ENCODE measurements at places on chromosomes 7 and 10. TPM values are rescaled to one million over a fixed set of nuclear protein-coding genes. Genes with fewer than 3 reads are reported as not detected.
A peak's percentile ranks its signal among the peaks of the same experiment; 100 is the strongest.

Gene SEPHS1
- total RNA-seq, result 20.4 TPM

DNA sequence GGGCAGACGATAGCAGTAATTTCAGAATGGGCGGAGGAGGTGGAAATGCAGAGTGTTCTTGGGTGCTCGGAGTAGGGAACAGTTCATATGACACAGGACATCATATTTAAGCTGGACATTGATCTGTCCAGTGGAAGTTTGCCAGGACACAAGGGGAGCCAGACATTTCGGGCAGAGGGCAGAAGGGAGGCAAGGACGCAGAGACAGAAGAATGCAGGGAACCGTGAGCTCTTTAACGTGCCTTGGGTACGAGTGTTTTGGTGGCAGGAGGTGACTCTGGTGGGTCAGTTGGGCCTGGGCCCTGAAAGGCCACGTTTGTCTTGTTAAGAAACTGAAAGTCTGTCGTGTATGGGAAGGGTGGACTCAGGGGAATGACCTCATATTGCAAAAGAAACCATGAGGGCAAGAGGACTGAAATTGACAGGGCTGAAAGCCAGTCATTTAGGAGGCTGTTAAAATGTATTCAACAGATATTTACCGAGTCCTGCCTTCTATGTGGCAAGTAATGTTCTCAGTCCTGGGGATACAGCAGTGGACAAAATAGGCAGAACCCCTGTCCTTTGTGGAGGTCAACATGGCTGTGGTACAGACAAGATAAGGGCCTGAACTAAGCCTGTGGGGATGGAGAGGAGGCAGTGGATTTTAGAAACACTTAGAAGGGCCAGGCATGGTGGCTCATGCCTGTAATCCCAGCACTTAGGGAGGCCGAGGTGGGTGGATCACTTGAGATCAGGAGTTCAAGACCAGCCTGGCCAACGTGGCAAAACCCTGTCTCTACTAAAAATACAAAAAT is 2.2 kb downstream of the OPTN start:
- no peak overlapping the region for H3K27ac ChIP-seq
- H3K4me3 ChIP-seq, result no peak overlapping the region
- H3K4me1 ChIP-seq, result peaks cover 40% of the 10 kb centered on the region
- DNase-seq, result no peak
- no peaks in the 10 kb centered on the region for H3K27me3 ChIP-seq

Gene NPC1L1
- total RNA-seq, result 0.10 TPM

- no peak for DNase-seq
- no peaks in the 10 kb centered on the region for H3K27me3 ChIP-seq
- no peak overlapping the region for H3K4me3 ChIP-seq
- peaks cover 74% of the 10 kb centered on the region for H3K4me1 ChIP-seq
Observed at GRCh38 chr10:80503584-80504157, 34.0 kb upstream of the SH2D4B start.

GRCh38 chr7:107446531-107446930 is 23.3 kb upstream of the GPR22 start:
- no peaks in the 10 kb centered on the region for H3K4me1 ChIP-seq
- H3K4me3 ChIP-seq, result no peak overlapping the region
- no peaks in the 10 kb centered on the region for H3K27me3 ChIP-seq

DNA sequence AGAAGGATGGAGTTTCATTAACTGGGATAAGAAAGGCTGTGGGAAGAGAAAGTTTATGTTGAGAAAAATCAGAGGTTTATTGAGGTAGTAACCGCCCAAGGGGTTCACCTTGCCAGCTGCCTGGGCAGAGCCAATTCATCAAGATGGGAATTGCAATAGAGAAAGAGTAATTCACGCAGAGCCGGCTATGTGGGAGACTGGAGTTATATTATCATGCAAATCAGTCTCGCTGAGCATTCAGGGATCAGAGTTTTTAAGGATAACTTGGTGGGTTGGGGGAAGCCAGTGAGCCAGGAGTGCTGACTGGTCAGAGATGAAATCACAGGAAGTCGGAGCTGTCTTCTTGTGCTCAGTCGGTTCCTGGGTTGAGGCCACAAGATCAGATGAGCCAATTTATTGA is 70.6 kb downstream of the MALRD1 start:
- H3K27ac ChIP-seq, result no peak overlapping the region
- H3K4me3 ChIP-seq, result no peak overlapping the region
- DNase-seq, result no peak
- H3K27me3 ChIP-seq, result no peaks in the 10 kb centered on the region
- no peaks in the 10 kb centered on the region for H3K36me3 ChIP-seq

Gene CYP3A7
- total RNA-seq, result not detected

DNA sequence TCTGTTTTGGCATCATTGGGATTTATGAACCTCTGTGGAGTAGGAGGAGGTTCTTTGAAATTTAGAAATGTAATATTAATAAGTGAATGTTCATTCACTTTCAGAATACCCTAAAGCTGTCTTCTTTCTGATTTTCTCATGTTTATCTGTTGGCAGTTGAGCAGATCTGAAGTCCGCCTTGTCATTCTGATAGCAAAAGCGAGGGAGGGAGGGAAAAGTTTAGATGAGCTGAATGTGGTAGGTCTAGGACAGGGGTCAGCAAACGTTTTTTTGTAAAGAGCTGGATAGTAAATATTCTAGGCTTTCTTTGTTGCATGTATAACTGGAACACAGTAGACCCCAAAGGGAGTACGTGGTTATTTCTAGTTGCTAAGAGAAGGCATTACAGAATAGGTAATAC is 94.4 kb upstream of the GATA3 start:
- no peak overlapping the region for H3K27ac ChIP-seq
- no peaks in the 10 kb centered on the region for H3K27me3 ChIP-seq
- no peaks in the 10 kb centered on the region for H3K4me1 ChIP-seq
- peaks cover 8% of the 10 kb centered on the region for H3K36me3 ChIP-seq
- no peak overlapping the region for H3K4me3 ChIP-seq

Gene CHST12
- total RNA-seq, result 124 TPM

DNA sequence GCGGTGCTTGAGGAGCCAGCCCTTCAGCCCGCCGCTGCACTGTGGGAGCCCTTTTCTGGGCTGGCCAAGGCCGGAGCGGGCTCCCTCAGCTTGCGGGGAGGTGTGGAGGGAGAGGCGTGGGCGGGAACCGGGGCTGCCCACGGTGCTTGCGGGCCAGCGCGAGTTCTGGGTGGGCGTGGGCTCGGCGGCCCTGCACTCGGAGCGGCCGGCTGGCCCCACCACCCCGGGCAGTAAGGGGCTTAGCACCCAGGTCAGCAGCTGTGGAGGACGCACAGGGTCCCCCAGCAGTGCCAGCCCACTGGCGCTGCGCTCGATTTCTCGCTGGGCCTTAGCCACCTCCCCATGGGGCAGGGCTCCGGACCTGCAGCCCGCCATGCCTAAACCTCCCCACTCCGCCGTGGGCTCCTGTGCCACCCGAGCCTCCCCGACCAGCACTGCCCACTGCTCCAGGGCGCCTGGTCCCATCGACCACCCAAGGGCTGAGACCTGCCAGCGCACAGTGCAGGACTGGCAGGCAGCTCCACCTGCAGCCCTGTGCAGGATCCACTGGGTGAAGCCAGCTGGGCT is 9.5 kb upstream of the GSTO1 start:
- H3K27ac ChIP-seq, result no peak overlapping the region
- no peak for DNase-seq
- peaks cover 4% of the 10 kb centered on the region for H3K27me3 ChIP-seq
- no peaks in the 10 kb centered on the region for H3K4me1 ChIP-seq

DNA sequence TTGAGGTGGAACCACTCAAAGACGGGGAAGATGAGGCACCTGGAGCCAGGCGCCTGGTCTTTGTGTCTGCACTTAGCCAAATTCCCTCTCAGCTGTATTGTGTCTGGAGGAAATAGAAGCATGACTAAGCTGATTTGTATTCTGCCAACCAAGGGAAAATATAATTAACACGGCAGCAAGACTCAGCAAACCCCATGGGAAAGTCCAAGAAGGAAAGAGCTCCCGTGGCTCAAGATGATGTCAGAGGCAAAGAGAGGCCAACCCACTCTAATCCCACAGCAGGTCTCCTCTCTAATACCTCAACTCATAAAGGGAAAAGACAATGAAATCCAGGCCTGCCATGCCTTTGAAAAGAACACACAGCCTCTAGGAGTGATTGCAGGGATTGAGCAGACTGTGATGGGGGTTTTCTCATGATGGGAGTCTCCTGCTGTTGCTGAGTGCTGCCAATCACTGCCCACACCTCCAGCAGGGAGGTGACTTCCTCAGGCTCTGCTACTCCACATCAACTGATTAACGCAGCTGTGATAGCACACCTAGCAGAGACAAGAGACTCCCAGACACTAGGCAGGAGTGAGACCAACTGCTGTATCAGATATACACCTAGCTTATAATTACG is 255.5 kb upstream of the C7orf33 start:
- H3K27ac ChIP-seq, result no peak overlapping the region
- H3K4me1 ChIP-seq, result peaks cover 9% of the 10 kb centered on the region
- DNase-seq, result no peak
- H3K27me3 ChIP-seq, result peaks cover 13% of the 10 kb centered on the region

DNA sequence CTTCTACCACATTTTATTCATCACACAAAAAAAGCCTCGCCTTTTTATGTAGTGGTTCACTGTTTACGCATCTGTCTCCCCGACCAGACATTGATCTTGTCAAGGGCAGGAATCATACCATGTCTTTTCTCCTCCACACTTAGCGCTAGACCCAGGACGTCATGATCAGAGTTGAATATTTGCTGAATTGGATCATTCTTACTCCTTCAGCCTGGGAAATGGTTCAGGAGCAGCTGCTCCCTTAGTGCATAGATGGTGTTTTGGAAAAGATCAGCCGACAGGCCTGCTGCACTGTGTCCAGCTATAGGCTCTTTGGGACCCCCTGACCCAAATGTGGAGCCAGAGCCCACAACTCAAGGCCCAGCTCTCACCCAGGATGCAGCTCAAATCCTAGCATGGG is 249.1 kb upstream of the TMEM72 start:
- no peak for DNase-seq
- no peak overlapping the region for H3K27ac ChIP-seq

Gene RNF32
- total RNA-seq, result not detected

DNA sequence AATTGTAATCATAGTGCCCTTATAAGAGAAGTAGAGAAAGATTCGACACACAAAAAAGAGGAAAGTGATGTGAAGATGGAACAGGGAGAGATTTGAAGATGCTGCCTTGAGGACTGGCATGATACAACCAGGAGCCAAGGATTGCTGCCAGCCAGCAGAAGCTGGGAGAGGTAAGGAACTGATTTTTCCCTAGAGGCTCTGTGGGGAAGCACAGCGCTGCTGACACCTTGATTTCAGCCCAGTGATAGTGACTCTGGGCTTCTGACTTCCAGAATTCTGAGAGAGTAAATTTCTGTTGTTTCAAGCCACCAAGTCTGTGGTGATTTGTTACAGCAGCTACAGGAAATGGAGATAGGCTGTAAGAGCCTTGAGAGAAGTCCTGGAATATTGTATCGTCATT is 98.2 kb downstream of the RAB11FIP2 start:
- no peaks in the 10 kb centered on the region for H3K36me3 ChIP-seq
- no peaks in the 10 kb centered on the region for H3K4me1 ChIP-seq
- no peak for DNase-seq
- no peaks in the 10 kb centered on the region for H3K27me3 ChIP-seq

GRCh38 chr10:63703740-63704345 is 182.6 kb downstream of the REEP3 start:
- H3K36me3 ChIP-seq, result no peaks in the 10 kb centered on the region
- no peaks in the 10 kb centered on the region for H3K27me3 ChIP-seq
- H3K4me1 ChIP-seq, result peaks cover 7% of the 10 kb centered on the region
- no peak for DNase-seq
- no peak overlapping the region for H3K4me3 ChIP-seq

GRCh38 chr7:67392596-67393438 is 396.2 kb downstream of the TYW1 start:
- DNase-seq, result no peak
- H3K27me3 ChIP-seq, result no peaks in the 10 kb centered on the region
- H3K27ac ChIP-seq, result no peak overlapping the region
- no peak overlapping the region for H3K4me3 ChIP-seq
- no peaks in the 10 kb centered on the region for H3K36me3 ChIP-seq

Gene AIFM2
- 3.7 TPM for total RNA-seq

DNA sequence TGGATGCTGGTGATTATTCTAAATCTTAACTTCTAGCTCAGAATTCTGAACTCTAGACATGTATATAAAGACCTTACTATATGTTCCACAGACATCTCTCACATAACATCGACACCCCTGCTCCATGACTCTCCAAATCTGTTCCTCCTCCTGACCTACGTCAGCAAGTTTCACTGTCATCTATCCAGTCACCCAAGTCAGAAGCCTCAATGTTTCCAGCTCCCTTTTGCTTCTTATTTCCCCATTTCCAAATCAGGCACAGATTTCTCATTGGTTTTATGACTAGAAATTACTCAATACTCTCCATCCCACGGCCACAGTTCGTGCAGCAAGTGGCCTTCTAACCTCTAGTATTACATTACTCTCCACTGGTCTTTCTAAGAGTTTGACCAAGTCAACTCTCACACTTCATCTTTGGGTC is 28.5 kb downstream of the EPC1 start:
- H3K27me3 ChIP-seq, result no peaks in the 10 kb centered on the region
- H3K4me3 ChIP-seq, result no peak overlapping the region
- H3K36me3 ChIP-seq, result peaks cover 2% of the 10 kb centered on the region
- peak; percentile 41 for DNase-seq
- H3K27ac ChIP-seq, result peak overlapping the region; percentile 64

- no peaks in the 10 kb centered on the region for H3K36me3 ChIP-seq
- no peak for DNase-seq
- no peaks in the 10 kb centered on the region for H3K4me1 ChIP-seq
- H3K4me3 ChIP-seq, result no peak overlapping the region
- no peaks in the 10 kb centered on the region for H3K27me3 ChIP-seq
Observed at GRCh38 chr7:44724276-44724675, 24.4 kb upstream of the ZMIZ2 start.

DNA sequence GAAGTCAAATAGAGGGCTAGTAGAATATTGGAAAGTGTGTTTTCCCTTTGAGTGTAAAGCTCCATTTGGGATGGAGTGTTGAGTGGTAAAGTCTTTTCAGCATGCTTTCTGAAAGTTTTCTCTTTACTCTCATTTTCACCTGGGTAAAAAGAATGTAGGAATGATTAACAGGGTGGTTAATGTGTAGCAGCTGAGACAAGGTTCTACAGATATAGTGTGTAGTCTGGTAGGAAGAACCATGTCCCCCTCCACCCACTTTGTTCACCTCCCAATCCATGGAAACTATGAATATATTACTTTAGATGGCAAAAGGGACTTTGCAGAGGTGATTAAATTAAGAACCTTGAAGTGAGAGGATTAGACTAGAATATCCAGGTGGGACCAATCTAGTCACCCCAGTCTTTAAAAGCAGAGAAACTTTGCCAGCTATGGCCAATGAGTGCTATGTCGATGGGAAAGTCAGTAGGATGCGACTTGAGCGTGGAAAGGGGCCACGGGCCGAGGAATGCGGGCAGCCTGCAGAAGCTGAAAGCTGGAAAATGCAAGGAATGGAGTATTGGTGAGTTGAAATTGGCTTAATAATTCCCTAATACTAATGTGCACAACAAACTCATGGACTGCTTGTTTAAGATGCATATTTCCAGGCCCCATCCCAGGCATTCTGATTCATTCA is 166.3 kb upstream of the AHR start:
- DNase-seq, result no peak
- H3K4me3 ChIP-seq, result no peak overlapping the region
- H3K4me1 ChIP-seq, result no peaks in the 10 kb centered on the region
- no peak overlapping the region for H3K27ac ChIP-seq
- H3K36me3 ChIP-seq, result no peaks in the 10 kb centered on the region
- no peaks in the 10 kb centered on the region for H3K27me3 ChIP-seq

- no peak overlapping the region for H3K4me3 ChIP-seq
- peaks cover 24% of the 10 kb centered on the region for H3K27me3 ChIP-seq
- no peak for DNase-seq
- H3K27ac ChIP-seq, result no peak overlapping the region
- peaks cover 6% of the 10 kb centered on the region for H3K36me3 ChIP-seq
Observed at GRCh38 chr7:100892364-100893317, 3.0 kb downstream of the ACHE start.

Gene PFKFB3
- total RNA-seq, result 39.0 TPM

GRCh38 chr7:80236681-80237080 is 102.0 kb downstream of the GNAI1 start:
- H3K36me3 ChIP-seq, result no peaks in the 10 kb centered on the region
- no peaks in the 10 kb centered on the region for H3K27me3 ChIP-seq
- no peak overlapping the region for H3K4me3 ChIP-seq
- DNase-seq, result no peak
- H3K4me1 ChIP-seq, result no peaks in the 10 kb centered on the region
